ENCODE measurements at places on chromosomes 7 and 10.

- DNase-seq, result peak; percentile 51
Observed at GRCh38 chr10:124992462-124993344, 50.8 kb downstream of the ZRANB1 start.

GRCh38 chr7:130648580-130648979 lies 20.0 kb downstream of the COPG2 start:
- DNase-seq, result no peak

DNA sequence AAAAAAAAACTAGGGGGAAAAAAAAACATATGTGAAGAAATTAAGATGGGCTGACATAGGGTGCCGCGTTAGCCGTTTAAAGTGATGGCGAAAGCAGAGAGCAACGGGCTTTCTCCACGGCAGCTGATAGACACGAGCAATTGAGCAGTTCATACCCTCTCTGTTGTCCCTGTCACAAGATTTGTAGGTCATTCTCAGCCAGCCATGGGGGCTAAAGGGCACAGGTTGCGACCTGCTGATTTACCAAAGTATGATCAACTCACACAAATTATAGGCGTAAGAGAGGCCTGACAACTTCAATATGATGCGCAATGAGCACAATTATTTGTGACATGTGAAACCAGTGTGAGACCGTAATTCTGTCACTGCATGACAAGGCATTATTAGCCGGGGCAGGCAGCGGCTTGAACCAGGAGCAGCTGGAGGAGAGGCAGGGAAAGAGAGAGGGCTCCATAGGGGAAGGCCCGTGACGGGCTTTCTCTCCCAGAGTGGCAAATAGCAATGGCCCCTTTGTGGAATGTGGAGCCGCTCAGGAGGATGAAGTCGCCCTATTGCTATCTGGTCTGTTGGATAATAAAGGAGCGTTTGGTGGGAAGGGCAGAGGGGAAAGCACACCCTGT lies 195.1 kb upstream of the HABP2 start:
- no peak for DNase-seq

GRCh38 chr10:26844396-26844975 lies 16.3 kb downstream of the ABI1 start:
- DNase-seq, result no peak

- DNase-seq, result no peak
Observed at GRCh38 chr10:33773253-33773573, 438.7 kb upstream of the NRP1 start.

DNA sequence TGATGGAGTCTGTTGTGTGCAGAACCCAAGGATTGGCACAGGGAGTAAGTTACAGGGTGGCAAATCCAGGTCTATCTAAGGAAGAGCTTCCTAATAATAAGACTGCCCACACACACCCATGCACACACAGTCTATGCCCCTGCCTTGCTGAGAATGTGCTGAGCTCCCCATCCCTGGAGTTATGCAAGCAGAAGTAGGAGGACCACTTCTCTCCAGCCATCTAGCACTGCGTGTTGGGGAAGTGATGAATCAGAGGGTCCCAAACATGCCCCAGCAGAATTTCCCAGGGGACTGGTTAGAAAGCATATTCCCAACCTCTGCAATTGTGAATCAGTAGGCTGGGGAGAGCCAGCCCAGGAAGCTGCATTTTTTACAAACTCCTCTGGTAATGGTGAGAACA lies 117.2 kb downstream of the CDH23 start:
- DNase-seq, result no peak

DNA sequence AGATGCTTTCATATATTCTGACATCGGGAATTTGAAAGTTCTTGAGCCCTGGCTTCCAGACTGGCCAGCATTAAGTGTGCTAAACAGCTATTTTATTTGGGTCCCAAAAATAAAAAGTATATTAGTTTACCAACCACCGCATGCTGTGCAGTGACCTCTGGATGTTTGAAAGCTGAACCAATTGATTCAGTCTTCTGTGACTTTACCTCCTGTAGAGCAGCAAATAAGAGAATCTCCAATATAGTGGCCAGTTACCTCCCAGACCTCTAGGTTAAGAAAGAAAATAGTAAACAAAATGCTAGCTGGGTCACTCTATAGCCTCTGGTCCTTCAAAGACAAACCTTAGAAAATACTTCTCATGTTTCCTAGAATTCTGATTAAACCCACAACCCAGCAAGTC lies 424.6 kb upstream of the NFE2L3 start:
- DNase-seq, result no peak

GRCh38 chr7:105426606-105427146 lies 38.0 kb upstream of the SRPK2 start:
- no peak for DNase-seq

DNA sequence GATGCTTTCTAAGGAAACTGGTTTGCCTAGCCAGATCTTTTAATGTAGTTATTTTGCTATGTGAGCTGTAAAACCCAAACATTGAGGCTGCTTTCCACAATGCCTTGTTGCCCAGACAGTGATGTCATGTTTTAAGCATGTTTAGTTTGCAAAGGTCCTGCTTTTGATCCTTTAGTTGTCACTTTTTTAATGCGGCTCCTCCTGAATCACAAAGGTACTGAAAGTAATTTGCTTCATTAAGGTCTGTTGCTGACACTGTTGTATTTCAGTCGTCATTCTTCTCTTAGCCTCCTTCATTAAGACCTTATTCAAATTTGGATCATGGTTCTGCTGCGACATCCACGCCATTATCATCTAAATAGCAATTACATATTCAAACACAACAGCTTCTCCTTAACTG lies 10.6 kb downstream of the RPA3 start:
- no peak for DNase-seq

GRCh38 chr7:47634273-47634672 lies 52.4 kb upstream of the TNS3 start:
- no peak for DNase-seq

- no peak for DNase-seq
Observed at GRCh38 chr10:132419538-132420468, 22.8 kb downstream of the PWWP2B start.

GRCh38 chr7:5139998-5140397 lies 50.0 kb upstream of the WIPI2 start:
- DNase-seq, result peak; percentile 8

- no peak for DNase-seq
Observed at GRCh38 chr7:74443543-74444247, 10.0 kb upstream of the GTF2IRD1 start.

- no peak for DNase-seq
Observed at GRCh38 chr7:509426-510130, 10.1 kb downstream of the PDGFA start.

DNA sequence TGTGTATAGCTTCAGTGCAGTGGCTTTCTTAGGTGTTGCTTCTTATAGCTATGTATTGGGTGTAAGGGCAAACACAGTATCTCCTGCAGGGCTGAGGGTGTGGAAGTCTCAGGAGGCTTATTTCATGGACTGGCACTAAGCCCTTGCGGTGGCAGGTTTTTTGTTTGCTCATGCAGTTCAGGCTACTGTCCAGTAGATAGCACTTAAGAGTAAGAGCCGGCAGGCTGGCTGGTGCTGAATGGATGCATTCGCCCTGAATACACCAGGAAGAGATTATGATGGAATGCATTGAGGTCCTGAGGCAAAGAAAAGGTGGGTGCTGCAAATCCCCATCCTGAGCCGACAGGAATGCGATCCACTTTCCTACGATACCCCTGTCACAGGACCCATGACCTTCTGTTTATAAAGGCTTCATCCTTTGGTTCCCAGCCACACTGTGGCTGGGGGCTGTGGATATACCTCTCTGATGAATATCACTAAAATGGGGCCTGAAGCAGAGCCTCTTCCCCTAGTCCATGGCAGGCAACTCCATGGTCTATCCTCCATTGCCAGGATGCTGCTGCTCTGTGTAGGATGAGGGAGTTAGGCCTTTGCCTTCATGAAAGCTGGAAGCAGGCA lies 44.9 kb downstream of the ANXA8 start:
- DNase-seq, result peak; percentile 22

- DNase-seq, result no peak
Observed at GRCh38 chr7:141386881-141387280, 164.3 kb upstream of the AGK start.

DNA sequence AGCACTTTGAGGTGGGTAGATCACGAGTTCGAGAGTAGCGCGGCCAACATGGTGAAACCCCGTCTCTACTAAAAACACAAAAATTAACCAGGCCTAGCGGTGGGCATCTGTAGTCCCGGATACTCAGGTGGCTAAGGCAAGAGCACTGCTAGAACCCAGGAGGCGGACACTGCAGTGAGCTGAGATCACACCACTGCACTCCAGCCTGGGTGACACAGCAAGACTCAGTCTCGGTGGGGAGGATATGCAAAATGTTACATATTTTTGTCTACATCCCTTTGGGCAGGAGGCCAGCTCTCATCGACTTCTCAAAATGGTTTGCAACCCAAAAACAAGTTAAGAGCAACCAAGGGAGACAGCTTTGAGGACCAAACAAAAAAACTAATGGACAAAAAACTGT lies 8.2 kb downstream of the ATE1 start:
- no peak for DNase-seq

GRCh38 chr7:82109288-82109687 lies 334.3 kb downstream of the CACNA2D1 start:
- DNase-seq, result peak; percentile 27

- no peak for DNase-seq
Observed at GRCh38 chr10:133467286-133467911, 13.7 kb downstream of the SCART1 start.

DNA sequence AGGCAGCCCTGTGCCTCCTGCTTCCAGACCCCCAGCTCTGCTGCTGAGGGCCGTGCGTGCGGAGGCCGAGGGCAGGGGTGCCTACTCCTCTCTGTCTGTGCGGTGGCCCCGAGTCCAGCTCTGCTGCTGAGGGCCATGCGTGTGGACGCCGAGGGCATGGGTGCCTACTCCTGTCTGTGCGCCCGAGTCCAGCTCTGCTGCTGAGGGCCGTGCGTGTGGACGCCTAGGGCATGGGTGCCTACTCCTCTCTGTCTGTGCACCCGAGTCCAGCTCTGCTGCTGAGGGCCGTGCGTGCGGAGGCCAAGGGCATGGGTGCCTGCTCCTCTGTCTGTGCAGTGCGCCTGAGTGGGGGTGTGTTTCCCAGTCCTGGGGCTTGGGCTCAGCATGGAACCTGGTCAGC lies 142.7 kb downstream of the ZMYND11 start:
- DNase-seq, result no peak

DNA sequence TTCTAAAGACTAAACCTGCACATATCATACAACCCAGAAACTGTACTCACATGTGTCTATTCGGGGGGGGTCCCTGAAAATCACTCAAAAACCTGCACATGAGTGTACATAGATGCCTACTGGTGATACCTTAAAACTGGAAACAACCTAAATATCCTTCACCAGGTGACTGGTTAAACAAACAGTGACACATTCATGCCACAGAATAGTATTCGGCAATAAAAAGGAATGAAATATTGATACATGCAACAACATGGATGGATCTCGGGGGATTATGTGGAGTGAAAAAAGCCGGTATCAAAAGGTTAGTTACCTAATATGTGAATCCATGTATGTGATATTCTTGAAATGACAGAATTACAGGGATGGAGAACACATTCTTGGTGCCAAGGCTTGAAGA lies 32.1 kb upstream of the EGFR start:
- no peak for DNase-seq

DNA sequence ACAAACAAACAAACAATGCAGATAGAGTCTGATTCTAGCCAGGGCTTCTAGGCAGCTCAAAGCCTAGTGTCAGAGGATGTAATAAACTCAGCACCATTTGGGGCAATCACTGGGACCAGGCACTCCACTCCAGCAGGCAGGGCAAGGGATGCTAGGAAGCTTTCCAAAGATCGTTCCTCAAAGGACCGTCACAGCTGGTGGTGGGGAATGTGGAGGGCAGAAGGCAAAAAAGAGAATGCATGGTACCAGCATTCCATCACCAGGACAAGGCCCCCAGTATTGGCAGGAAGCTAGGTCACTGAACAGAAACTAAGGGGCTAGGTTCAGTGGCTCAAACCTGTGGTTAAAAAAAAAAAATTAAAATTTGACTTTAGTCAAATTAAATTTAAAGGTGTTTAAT lies 94.2 kb downstream of the CUL2 start:
- DNase-seq, result no peak

Measured in NCI-H1417 (cell line).